ENCODE measurements at places on chromosomes 2 and 18. TPM values are rescaled to one million over a fixed set of nuclear protein-coding genes. Genes with fewer than 3 reads are reported as not detected.

- no peak for DNase-seq
Measured at GRCh38 chr2:184141866-184142265, 456.5 kb upstream of the ZNF804A start.

- DNase-seq: no peak
Measured at GRCh38 chr2:224816816-224817215, 100.7 kb upstream of the CCDC195 start.

- no peak for DNase-seq
Measured at GRCh38 chr2:215882689-215883088, 130.7 kb downstream of the MREG start.

GRCh38 chr2:60405271-60405919 lies 148.1 kb downstream of the BCL11A start:
- DNase-seq: no peak

GRCh38 chr2:207332480-207333212 lies 166.9 kb upstream of the KLF7 start:
- DNase-seq: no peak

DNA sequence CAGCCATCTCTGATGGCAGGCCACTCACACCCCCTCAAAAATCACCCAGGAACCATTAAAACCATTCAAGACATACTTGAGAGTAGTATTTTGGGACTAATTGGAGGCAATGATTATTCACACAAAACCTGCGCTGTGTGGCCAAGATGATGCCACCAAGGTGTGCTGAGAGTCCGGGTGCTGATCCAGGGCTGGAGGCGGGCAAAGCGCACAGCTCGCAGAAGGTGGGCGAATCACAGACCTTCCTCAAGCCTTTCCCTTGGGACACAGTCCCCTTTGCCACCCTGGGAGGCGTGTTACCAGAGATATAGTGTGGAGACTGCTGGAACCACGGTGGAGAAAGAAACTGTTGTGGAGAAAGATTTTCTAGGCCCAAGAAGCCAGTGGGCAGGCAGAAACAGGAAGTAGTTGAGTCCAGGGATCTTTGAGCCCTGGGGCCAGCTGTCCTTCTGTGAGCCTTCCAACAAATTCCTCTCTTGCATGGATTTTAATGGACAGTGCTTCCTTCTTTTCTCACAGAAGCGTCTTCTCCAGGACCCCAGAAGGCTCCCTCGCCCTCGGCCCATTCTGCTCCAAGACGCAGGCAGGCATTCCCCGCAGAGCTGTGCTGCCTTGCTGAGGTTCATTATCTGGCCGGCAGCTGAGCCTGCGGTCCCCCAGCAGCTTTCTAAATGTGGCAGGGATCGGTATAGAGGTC lies 8.0 kb downstream of the COPS9 start:
- no peak for DNase-seq

DNA sequence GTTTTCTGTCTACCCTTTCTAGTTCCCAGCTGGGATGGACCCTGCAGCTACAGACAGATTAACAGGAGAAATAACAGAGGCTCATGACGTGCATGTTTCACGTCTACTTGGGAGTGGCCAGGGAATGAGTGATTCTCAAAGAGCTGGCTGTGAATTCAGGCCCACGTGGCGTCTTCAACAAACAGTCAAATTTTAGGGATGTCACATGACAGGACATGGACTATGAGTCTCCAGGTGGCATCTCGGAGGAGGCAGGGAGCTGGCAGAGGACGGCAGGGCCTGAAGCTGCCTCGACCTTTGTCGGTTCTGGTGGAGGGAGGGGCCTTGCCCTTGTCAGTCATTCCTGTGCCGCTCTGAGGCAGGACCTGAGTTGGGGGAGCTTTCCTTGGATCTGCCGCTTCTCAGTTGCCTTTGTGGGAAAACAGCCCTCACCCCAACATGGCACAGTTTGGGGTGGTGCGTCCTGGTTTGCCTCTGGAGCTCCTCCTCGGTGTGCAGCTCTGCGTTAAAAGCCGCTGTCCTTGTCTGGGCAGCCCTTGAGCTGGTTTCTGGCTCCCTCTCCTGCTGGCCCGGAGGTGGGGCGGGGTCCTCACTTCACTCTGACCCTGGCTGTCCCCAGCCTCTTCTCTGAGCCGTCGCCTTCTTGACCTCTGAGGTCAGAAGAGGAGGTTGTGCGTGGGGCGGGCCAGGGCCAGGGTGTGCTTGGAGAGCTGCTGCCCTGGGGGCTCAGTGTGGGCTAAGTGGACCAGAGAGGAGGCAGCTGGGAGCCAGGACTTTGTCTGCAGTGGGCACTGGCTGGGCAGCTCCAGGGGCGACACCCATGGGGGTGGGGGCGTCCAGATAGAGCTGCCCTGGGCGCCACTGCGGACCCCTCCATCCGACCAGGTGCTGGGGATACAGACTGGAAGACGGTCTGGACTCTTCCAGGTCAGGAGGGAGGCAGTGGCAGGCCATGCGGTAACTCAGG lies 12.1 kb upstream of the GAL3ST2 start:
- DNase-seq: peak; percentile 21

GRCh38 chr2:232857158-232857563 lies 12.9 kb upstream of the SNORC start:
- DNase-seq: no peak

- no peak for DNase-seq
Measured at GRCh38 chr2:101433465-101433864, 41.4 kb downstream of the RFX8 start.

DNA sequence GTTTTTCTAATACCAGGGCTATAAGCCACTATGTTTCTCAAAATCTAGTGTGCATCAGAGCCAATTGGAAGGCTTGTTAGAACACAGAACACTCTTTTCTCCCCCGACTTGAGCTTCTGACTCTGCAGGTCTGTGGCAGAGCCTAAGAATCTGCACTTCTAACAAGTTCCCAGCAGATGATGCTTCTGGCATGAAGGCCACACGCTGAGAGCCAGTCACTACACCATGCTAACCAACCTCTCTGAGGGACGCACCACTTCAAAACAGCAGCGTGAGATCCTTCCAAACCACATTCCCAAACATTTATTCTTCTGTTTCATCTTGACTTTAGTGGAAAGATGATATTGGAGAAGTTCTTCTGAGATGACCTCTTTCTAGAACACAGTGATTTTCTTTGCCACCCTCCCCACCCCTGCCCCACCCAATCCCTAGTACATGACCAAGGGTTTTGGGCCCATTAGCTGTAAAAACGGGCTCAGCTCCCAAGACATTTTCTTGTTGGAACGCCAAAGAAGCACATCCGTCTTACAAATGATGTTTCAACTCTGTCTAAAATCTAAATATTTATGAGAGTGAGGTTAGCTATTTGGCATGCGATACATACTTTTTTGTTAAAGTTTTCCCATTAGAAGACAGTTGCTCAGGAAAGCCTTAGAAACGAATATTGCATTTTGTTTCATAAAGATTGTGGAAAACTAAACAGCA lies 391.9 kb downstream of the TMEM182 start:
- DNase-seq: no peak

- DNase-seq: no peak
Measured at GRCh38 chr2:138779781-138780445, at the start of gene NXPH2. NXPH2 (minus strand) TSS chr2:138780390; CDS start chr2:138780241, 149 bp downstream.

- no peak for DNase-seq
Measured at GRCh38 chr2:186569897-186570296, 20.0 kb upstream of the ITGAV start.

DNA sequence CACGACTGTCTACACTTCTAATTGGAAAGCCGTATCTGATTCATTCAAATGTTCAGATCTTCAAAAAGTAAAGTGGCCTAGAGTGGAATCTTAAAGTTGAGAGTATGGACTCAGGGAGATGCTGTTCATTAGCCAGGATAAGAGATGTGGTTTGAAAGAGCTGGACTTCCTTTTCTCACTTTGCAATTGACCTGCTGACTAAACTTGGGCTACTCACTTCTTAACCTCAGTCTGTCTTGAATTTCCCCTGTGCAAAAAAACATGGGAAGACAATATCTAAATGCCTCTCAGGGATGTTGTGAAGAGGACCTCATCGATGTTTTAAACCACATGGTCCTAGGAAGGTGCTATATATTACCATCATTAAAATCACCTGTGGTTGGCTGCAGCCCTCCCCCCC lies 64.1 kb downstream of the BCL2 start:
- no peak for DNase-seq

- no peak for DNase-seq
Measured at GRCh38 chr2:217366966-217367365, 507.1 kb upstream of the TNP1 start.

DNA sequence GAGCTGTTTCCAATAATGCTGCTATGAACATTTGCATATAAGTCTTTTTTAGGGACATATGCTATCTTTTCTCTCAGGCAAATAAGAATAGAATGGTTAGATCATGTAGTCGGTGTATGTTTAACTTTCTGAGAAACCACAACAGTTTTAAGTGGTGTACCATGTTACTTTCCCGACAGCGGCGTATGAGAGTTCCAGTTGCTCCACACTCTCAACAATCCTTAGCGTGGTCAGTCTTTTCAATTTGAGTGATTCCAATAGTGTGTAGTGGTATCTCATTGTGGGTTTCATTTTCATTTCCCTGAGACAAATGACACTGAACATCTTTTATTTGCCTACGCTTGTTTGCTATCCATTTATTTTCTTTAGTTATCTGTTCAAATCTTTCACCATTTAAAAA lies 149.5 kb downstream of the ACOXL start:
- no peak for DNase-seq

- no peak for DNase-seq
Measured at GRCh38 chr2:68612765-68613519, 30.4 kb upstream of the PROKR1 start.

GRCh38 chr2:197782126-197782525 lies 3.0 kb downstream of the BOLL start:
- DNase-seq: no peak

DNA sequence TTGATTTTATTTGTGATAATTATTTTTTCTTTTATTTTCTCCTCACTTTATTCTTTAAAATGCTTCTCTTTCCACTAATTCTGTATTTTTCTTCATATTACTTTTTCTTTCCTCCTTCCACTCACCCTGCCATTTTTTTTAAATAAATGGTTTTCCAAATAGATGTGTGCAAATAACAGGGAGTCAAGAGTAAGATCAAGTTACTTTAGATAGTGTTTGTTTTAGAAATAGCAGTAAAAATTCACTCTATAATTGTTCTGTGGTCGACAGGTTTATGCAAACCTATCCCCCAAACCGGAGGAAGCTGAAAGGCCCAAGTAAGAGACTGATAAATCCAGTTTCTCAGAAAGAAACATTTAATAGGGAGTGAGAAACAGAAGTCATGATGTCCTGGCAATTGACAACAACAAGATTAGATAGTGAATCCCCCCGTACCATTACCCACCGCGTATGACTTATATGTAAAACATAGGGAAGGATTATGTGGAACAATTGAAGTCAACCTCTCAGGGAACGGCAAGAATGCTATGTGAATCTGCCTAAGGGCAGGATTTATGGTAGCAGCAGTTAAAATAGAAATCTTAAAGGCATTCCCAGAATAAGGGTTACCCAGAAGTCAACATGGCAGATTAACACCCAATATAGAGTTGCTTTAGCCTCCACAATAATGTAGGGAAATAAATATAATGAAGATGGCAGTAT lies 75.5 kb downstream of the KYNU start:
- DNase-seq: no peak

- no peak for DNase-seq
Measured at GRCh38 chr2:48126162-48126561, 219.9 kb upstream of the FBXO11 start.

DNA sequence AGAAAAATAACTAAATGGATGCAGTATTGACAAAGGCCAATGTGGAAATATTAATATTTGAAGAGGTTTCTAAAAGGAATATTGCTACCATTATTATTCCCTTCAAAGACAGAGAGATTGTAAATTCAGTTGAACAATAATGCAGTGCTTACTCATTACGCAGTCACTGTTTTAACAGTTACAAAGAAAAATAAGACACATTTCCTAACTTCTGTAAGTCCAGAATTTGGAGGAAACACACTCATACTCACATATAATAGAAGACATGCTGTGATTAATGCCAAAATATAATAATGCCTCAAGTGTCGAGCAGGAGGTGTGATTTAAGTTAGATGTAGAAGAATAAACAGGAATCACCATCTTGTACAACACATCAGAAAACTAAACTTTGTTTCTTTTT lies 389.2 kb downstream of the FBXO15 start:
- DNase-seq: no peak

GRCh38 chr2:17763641-17764333 lies 9.8 kb downstream of the GEN1 start:
- no peak for DNase-seq

GRCh38 chr2:96771796-96772618 lies 11.3 kb downstream of the CNNM4 start:
- no peak for DNase-seq

DNA sequence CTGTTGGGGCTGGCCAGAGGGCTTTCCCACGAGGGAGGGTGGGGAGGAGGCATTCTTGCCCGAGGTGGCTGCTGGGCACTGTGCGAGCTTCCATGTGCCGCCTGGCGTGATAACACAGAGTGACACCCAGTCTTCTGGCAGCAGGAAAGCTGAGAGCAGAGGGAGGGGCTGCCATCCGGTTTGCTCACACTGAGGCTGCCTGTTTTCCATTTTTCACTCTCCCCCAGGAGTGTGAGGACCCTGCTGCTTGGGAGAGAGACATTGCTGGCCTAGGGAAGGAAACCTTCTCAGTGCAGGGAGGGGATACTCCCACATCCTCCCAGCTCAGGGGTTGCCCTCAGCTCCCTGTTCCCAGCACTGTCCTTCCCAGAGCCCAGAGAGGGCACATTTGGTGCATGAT lies 73.1 kb downstream of the INHBB start:
- DNase-seq: no peak

DNA sequence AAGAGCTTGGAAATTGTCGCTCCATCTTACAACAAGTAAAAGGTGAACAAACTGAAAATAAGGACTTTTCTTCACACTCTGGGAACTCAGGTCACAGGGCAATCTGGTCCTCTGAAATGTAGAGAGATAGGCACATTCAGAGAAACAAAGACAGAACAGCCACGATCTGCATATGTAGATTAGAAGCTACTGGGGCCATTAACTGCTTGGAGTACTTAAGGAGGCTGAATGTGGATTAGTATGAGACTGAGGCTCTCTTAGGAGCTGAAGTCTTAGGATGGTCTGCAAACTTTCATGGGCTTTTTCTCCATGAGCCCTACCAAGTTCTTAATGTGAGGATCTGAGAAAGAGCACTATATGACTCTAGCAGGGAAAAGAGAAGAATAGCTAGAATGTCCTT lies 265.3 kb upstream of the NXPH2 start:
- no peak for DNase-seq

DNA sequence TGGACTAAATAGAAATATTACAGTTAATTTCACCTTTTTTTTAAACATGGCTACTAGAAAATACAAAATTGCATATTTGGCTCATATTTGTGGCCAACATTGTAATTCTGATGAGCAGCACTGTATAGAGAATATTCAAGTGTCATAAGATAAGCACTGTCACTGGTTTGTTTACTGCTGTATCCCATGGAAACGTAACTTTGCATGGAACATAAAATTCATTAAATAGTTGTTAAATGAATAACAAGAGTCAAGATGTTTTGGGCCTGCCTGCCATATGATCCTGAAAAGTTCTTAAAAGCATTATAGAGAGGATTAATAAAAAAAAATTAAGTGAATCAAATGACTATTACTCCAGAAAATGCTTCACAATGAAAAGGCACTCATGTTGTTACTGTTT lies 763.7 kb upstream of the CRIM1 start:
- DNase-seq: no peak

The ALPP gene
- total RNA-seq: not detected

The UGT1A8 gene
- not detected for total RNA-seq

The NT5C1B gene
- not detected for total RNA-seq

The ADRA2B gene
- total RNA-seq: 0.24 TPM

The CTAGE1 gene
- total RNA-seq: not detected

The PTPRN gene
- 0.11 TPM for total RNA-seq

The ACADL gene
- total RNA-seq: not detected

Measured in CD8-positive, alpha-beta memory T cell (primary cell).